Cardiac fibroblast (primary cell): ENCODE measurements at places on chromosomes 6 and 20.
A peak's percentile ranks its signal among the peaks of the same experiment; 100 is the strongest.

- no peak for DNase-seq
These were observed 4.1 kb downstream of the HLA-C start for GRCh38 chr6:31267651-31268368.

- no peak for DNase-seq
These were observed 13.9 kb downstream of the GNL1 start for GRCh38 chr6:30542404-30542725.

- DNase-seq, result peak; percentile 50
These were observed 57.2 kb upstream of the IRAK1BP1 start for GRCh38 chr6:78810146-78810545.

DNA sequence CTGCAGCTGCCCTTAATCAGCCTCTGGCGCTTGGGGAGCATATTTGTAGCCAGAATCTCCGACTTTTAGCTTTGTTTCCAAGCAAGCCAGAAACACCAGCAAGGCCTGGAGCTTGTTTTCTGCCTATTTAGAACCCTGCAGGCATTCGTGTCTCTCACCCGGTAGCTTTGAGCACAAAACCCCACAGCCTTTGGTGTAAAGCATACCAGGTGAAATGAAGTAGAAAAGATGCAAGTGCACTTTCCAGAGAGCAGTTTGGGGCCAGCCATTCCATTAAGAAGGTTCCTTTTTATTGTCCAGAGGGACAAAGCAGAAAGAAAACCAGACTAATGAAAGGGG is 736 bp downstream of the FAM217B start:
- DNase-seq, result no peak

DNA sequence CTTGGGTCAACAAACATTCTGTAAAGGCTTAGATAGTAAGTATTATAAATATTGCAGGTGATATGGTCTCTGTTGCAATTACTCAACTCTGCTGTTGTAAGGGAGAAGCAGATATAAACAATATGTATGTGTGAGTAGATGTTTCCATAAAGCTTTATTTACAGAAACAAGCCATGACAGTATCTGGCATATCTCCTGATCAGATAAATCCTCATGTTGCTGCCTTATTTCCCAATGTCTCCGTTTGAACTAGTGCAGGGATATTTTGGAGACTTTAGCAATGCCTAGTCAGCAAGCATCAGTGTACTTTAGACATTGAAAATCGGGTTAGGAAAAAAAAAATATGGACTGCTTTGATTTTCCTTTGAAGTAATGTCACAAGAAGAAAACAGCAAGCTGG is 96.1 kb downstream of the LAMA2 start:
- peak; percentile 24 for DNase-seq

GRCh38 chr6:44511126-44511525 is 123.6 kb downstream of the CDC5L start:
- no peak for DNase-seq
